H7 (cell line): ENCODE measurements at places on chromosomes 1 and 21. TPM values are rescaled to one million over a fixed set of nuclear protein-coding genes. Genes with fewer than 3 reads are reported as not detected.

- no peak for DNase-seq
Measured at GRCh38 chr1:41656825-41657500, 172.5 kb upstream of the EDN2 start.

DNA sequence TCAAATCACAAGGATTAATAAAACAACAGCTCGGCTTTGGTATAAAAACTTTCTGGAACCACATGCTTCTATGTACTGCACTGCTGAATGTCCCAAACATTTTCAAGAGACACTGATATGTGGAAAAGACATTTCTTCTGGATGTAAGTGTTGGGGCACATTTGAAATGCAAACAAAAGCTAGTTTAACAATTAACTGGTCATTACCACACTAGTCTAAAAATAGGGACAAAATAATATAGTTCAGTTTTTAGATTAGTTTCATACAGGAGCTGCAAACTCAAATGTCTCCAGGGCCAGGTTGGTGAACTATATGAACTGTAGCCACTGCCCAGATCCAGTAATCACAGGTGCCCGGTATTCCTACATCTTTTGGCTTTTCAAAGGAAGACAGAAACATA, 3.2 kb downstream of the IL23R start:
- no peak for DNase-seq

- no peak for DNase-seq
Measured at GRCh38 chr21:32392299-32392879, 423 bp downstream of the URB1 start.

DNA sequence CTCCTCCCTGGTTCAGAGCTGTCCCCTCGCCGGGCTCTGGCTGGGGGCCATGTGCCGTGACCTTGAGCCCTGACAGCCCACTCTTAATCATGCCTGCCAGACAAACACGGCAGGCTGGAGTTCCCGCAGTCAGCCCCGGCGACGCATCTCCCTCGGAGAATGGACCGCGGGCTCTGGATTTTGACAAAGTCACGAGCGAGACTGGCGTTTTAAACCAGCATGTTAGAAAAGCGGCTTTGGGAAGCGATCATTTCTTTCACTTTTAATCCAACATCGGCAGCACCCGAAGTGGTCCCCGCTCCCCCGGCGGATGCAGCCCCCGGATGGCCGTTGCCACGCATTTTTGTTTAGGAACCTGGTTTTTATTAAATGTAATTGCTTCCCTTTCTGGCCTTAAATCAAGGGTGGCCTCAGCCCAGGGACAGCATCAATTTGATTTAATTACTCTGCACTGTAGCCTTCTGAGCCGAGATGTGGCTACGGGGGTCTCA, 70.9 kb downstream of the PRDM16 start:
- DNase-seq = no peak

Gene ZNF648
- total RNA-seq = 0.21 and 0.26 TPM in 2 replicates
